ENCODE measurements at places on chromosomes 4 and X. TPM values are rescaled to one million over a fixed set of nuclear protein-coding genes. Genes with fewer than 3 reads are reported as not detected.

GRCh38 chr4:141789716-141790115 lies 153.3 kb downstream of the IL15 start:
- DNase-seq: no peak

Gene GAGE12J
- not detected for total RNA-seq

DNA sequence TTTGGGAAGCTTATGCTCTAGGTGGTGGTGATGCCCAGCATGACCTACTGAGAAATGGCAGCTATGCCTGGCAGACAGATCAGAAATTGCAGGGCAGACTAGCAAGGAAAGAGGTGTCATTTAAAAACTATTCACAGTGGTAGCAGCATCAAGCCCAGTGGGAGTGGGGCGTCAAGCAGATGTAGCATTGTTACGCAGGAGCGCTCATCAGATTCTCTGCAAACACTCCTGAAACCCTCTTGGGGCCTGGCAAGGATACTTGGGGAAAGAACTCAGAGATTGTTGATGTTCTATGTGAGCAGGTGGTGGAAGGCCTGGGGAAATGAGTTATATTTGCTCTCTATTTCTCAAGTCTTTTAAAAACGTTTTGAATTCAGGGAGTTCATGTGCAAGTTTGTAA lies 437.6 kb downstream of the RAPGEF2 start:
- no peak for DNase-seq

- no peak for DNase-seq
These were observed 99.1 kb upstream of the USP38 start for GRCh38 chr4:143085659-143086058.

DNA sequence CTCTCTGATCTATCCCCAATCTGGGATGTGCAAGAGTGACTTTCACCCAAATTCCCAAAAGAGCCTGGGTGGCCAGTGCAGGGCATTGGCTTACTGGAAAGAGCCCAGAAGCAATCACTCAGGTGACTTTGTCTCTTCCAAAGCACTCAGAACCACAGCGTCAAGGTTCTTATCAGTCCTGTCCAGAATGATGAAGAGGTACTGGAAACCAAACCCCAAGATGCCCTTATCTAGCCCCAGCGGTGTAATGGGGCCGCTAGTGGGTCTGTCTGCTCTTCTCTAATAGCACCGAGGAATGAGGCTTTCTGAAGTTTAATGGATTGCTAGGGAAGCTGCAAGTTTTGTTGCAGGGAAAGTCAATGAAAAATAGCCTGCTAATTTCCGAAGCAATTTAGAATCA lies 21.6 kb downstream of the CLNK start:
- DNase-seq: no peak

DNA sequence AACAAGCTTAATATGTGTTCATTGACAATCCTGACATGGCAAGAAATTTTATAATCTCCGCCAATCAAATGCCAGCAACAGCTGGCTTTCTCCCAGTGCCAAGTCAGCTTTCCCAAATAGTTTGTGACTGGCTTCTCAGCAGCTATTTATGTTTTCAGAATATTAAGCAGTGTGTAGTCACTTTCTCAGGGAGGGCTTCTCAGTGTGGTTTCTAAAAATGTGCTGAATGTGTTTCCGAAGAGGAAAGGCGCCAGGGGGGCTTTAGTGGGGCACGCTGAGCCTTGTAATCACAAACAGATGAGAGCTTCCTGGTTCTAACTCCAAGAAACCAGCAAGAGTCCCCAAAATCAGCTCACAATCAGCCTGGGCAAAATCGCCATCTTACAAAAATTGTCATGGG lies 258.7 kb upstream of the CPEB2 start:
- DNase-seq: no peak

- DNase-seq: no peak
These were observed 200.2 kb upstream of the FAM241A start for GRCh38 chr4:111945014-111945413.

GRCh38 chrX:23386726-23387125 lies 52.1 kb downstream of the PTCHD1 start:
- DNase-seq: no peak

All from glutamatergic neuron (in vitro differentiated cells).